ENCODE measurements at places on chromosomes 5 and 9. TPM values are rescaled to one million over a fixed set of nuclear protein-coding genes. Genes with fewer than 3 reads are reported as not detected.

DNA sequence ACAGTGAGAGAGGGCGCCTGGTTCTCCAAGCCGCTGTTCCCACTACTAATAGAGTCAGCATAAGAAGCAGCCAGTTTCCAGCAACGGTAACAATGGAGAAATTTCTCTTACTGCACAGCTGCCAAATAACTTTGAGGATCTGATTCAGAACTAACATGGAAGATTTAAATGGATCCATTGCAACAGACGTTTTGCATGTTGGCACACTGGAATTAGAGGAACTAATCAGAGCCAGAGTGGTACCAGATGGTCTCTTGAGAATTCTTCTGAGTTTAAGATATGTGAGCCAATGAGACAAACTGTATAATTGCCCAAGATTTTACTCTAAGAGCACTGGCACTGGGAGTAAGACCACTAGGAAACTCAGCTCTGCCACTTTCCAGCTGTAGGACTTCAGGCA lies 186.5 kb downstream of the EFNA5 start:
- DNase-seq = no peak

- DNase-seq = no peak
These were observed 509.9 kb downstream of the ZNF608 start for GRCh38 chr5:124236361-124237205.

The FOXD4L6 gene
- not detected for total RNA-seq

- no peak for DNase-seq
These were observed 179.4 kb downstream of the SNX18 start for GRCh38 chr5:54696931-54697330.

- DNase-seq = peak; percentile 52
These were observed at the start of gene SLC25A48 for GRCh38 chr5:135834639-135835529. SLC25A48 (plus strand) TSS chr5:135834663; CDS start chr5:135834848, 185 bp downstream.

- DNase-seq = peak; percentile 12
These were observed 467 bp downstream of the CNOT6 start for GRCh38 chr5:180494510-180495181.

DNA sequence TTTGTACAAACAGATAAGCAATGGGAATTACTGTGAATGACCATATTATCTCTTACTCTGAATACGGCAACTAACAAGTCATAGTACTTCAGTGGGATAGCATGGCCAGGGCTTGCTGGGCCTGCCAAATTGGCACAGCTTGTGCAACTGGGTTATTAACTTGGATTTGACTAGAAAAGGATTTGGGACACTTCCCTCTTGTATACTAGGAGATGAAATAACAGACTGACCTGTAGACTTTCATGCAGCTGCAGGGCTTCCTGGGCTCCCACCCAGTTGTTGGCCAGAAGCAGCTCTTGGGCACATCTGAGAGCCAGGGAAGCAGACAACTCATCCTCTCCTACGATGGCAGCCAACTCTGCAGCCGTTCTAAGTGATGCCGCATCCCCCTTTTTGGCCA lies 39.8 kb downstream of the CNOT8 start:
- no peak for DNase-seq

The TXNDC8 gene
- not detected for total RNA-seq

GRCh38 chr9:130847306-130848217 lies 12.5 kb downstream of the ABL1 start:
- DNase-seq = peak; percentile 43

The HMHB1 gene
- not detected for total RNA-seq

The NUDCD2 gene
- 39.2 TPM for total RNA-seq

- DNase-seq = no peak
These were observed 102.0 kb upstream of the BOD1 start for GRCh38 chr5:173718469-173718868.
